ENCODE measurements at places on chromosomes 12 and 14.

DNA sequence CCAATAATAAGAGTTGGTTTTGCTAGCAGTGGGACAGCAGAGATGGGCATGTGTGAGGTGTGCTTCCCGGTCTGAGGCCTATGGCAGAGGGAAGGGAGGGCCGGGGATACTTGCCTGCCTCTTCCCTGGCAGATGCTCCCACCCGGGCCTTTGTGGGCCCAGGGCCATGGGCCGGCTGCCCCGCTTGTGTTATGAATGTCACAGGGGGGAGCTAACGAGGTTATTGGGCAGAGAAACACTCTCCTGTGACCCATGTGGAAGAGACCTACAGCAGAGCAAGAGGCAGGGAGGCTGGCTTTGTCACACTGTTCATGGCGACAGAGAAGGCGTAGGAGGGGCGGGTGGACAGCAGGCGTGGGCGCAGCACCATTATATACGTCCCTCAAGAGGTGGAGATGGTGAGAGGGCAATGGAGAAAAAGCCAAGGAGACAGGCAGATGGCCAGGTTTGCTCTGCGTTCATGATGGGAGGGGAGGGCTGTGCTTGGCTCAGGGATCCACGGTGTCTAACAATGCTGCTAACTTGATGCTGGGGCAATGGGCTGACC lies 13.3 kb downstream of the CCND2 start:
- DNase-seq: no peak

GRCh38 chr12:129075460-129076208 lies 222.4 kb downstream of the GLT1D1 start:
- no peak for DNase-seq

DNA sequence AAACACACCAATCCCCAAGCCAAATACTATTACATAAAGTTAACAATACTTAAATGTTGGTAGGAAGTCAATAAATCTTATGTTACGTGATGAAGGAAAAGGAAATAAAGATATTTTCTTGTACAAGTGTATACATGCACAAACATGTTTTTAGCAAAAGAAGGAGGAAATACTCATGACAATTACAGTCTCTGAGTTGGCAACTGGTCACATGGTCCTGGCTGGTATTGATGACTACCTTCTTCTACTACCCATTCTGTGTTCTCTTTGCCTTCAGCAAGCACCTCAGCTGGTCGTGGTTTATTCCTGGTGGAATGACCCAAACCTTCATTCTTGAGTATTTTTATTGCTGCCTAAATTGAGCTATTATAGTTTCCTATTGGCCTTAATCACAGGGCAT lies 84.8 kb downstream of the PLBD1 start:
- DNase-seq: no peak

DNA sequence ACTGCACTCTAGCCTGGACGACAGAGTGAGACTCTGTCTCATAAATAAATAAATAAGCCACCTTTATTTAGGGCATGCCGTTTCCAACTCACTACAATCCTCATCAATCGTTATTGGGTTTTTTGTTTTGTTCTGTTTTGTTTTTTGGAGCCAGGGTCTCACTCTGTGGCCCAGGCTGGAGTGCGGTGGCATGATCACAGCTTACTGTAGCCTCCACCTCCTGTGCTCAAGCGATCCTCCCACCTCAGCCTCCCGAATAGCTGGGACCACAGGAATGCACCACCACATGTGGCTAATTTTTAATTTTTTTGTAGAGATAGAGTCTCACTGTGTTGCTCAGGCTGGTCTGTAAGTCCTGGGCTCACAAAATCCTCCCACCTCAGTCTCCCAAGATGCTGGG lies 3.6 kb upstream of the ANAPC5 start:
- no peak for DNase-seq

DNA sequence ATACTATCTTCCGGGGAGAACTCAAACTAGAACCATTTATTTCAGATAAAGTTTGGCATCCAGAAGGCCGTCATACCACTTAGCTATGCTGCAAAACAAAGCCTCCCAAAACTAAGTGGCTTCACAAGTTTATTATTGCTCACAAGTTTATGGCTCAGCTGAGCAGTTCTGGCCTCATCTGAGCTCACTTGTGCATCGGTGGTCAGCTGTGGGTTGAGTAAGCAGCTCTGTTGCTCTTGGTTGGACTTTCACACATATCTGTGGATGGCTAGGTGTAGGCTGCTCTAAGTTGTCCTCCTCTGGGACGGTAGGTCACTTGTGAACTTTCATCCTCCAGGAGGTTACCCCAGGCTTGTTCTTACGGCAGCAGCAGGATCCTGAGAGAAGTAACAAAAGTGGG lies 162.7 kb downstream of the BTG1 start:
- DNase-seq: no peak

DNA sequence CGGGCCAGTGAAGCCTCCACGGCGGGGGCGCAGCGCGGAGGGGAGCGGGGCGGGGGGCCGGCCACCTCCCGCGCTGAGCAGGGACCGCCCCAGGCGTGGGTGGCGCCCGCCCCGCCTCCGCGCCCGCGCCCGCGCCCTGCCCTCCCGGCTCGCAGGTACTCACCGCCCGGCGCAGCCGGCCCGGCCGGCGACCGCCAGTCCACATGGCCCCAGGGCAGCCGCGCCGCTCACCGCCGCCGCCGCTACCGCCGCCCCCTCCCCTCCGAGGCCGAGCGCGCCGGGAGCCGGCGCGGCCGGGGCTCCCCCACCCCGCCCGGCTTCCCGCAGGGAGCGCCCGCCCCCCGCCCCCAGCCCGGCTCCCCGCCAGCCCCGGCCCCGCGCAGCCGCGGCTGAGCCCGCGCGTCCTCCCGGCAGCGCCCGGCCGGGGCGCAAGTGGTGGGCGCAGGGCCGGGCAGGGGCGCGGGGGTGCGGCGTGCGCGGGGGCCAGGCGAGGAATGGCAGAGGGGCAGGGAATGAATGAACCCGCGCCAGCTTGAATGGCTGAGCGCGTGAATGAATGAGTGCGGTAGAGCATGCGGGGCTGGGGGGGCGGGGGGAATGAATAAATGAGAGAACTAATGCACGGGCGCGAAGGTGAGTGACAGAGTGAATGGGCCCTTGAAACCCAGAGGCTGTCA lies at the start of gene BEGAIN:
Gene BEGAIN, minus strand, starts transcription at position 332 of the 677 bp plus-strand sequence. Its CDS starts 127 bp downstream, at position 205.
- no peak for DNase-seq

DNA sequence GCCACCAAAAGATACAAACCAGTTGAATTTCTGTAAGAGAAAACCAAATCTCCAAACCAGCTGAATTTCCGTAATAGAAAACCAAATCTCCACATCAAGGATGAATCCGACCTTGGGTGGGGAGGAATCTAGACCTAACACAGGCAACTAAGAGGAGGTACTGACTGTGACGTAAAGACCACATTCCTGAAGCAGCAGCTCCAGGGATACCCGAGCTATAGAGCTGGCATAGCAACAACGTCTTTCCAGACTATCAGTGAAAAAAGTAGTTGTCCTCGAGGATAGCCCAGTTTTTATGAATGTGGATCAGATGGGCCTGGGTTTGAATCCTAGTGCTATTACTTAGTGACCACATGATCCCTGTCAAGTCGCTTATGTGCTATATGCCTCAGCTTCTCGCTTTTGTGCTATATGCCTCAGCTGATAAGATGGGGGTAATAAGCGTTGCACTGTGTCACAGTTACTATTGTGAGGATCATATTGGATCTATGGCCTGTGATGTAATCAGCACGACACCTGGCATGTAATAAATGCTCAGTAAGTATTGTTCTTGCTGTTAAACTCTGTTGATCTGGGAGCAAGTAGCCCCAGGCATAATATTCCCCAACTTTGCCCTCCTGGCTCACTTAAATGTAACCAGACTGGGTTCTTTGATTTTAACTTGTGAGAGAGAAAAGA lies 113.8 kb downstream of the EGLN3 start:
- DNase-seq: no peak

DNA sequence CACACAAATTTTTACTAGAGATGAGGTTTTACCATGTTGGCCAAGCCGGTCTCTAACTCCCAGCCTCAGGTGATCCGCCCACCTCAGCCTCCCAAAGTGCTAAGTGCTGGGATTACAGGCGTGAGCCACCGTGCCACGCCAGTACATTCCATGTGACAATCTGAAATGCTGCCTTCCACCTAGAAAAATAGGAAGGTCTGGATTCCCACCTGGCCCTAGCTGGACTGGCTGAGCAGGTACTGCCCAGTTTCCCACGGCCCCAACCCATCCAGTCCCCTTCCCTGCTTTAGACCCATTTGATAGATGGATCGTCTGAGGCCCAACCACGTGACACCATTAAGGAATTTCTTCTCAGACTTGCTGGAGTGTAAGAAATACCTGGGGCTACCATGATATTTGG lies 55.4 kb downstream of the KDM2B start:
- DNase-seq: no peak

DNA sequence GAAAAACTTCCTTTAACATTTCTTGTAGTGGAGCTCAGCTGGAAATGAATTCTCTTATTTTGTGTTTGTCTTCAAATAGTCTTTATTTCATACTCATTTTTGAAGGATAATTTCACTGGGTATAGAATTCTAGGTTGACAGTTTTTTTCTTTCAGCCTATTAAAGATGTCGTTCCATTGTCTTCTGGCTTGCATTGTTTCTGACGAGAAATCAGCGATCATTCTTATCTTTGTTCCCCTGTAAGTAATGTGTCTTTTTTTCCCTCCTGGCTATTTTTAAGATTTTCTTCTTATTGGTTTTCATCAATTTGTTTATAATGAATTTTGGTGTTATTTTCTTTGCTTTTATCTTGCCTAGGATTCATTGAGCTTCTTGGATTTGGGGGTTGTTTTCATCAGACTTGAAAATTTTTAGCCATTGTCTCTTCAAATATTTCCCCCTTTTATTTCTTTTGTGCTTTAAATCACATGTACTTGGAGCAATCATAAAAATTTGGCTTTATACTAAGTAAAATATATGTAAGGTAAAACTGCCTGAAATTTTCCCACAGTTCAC lies 89.4 kb downstream of the UNC79 start:
- no peak for DNase-seq

- DNase-seq: no peak
Measured at GRCh38 chr12:7161327-7161726, 28.2 kb upstream of the PEX5 start.

DNA sequence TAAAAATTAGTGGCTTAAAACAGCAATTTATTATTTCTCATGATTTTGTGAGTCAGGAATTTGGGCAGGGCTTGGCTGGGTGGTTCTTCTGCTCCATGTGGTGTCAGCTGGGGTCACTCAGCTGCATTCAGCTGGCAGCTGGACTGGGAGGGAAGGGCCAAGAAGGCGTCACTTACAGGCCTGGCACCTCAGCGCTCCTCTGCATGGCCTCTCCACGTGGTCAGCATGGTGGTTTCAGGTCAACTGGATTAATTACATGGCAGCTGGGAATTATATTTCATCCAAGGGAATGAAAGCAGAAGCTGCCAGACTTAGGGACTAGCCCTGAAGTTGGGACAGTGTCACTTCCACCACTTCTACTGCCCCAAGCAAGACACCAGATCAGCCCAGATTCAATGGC lies 27.5 kb upstream of the IRF2BPL start:
- no peak for DNase-seq

- DNase-seq: no peak
Measured at GRCh38 chr14:68361231-68361630, 431.6 kb downstream of the ZFP36L1 start.

DNA sequence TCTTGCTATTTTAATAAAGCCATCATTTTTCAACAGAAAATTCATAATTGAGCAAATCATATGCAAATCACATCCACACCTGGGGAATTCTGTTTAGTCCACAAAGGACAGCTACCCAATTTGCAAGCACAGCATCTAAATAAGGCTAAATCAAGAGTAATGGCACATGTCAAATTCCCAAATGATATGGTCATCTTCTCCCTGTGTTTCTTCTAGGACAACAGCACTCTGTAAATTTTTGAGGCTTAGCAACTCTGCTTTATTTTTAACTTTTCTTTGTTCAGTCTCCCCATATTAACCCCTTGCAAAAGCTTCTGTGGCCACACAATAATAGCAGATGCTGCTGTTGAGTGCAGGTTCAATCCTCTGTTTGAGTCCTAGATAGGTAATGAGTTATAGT lies 155.6 kb upstream of the DAAM1 start:
- no peak for DNase-seq

DNA sequence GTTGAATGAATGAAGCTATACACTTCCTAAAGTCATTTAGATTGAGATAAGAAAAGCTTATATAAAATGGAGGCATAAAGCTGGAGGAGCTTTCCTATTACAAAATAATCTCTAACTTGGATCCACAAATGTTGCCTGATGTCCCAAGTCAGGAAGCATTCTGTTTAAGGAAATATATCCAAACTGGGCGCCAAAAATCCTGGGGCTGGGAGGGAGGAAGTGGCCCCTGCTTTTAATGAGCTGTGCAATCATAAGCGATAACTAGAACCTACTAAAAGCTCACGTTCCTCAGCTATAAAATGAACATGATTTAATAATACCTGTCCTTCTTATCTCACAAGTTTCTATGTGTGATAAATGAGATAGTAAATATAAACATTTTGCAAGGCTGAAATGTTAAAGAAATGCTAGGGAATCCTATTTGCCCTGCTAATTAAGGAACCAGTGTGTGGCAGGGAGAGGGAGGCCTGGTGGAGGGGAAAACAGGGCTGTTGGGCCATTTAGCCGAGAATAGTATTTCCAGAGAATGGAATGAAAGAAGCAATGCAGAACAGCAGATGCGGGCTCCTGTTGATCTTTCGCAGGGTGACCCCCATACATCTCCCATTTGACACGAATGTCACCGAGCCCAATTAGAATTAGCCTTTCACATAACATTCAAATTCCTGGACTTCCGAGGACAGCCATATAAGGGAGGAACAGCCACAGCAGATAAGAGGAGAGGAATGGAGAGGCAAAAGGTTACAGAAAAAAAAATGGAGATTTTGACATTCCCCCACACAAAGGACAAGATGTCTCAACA lies 25.9 kb downstream of the DUSP6 start:
- DNase-seq: no peak

GRCh38 chr14:21056520-21057163 lies 980 bp upstream of the RNASE8 start:
- no peak for DNase-seq

GRCh38 chr14:105530285-105531087 lies 4.1 kb downstream of the TMEM121 start:
- no peak for DNase-seq

DNA sequence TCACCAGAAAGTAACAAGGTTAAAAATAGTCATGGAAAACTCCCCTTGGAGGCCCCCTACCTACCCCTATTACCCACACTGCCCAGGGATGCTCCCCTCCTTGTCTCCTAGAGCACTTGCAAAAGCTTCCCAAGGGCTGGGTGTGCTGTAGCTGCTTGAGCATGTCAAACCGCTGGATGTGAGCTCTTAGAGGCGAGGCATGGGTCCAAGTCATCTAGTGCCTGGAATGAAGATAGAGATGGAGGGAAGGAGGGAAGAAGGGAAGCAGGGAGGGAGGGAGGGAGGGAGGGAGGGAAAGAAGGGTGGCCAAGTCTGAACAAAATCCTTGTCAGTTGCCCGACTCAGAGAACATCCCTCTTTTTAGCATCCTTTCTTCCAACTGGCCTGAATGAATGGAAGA lies 43.1 kb downstream of the LTBP2 start:
- DNase-seq: no peak

- no peak for DNase-seq
Measured at GRCh38 chr12:91213-91612, 24.6 kb downstream of the IQSEC3 start.
